ENCODE measurements at places on chromosomes 3 and 15.

- peaks cover 30% of the 10 kb centered on the region for H3K27me3 ChIP-seq
- DNase-seq, result no peak
- no peak within 1 kb of the TSS for H3K4me3 ChIP-seq
- no peak within 1 kb of the TSS for H3K27ac ChIP-seq
Measured at GRCh38 chr3:56468184-56469106, at the start of gene ERC2. ERC2 (minus strand) TSS chr3:56468467.

DNA sequence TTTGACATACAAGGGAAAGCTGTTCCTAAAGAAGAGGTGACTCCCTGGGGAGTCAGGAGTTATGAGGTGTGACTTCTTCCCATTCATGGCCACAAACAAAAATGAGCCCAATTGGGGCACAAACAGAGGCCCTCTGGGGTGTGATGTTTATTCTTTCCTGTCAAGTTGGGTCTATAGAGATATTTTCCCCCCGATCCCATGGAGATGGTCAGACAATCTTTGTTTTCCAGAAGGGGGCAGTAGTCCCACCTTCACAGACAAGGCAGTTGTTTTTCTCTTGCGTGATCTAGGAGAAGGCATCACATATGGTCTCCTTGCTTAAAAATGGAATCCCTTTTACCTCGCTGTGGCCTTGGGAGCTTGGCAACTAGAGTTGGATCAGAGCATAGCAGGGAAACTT lies 110.3 kb downstream of the MFSD1 start:
- no peaks in the 10 kb centered on the region for H3K27me3 ChIP-seq
- no peak for DNase-seq
- no peaks in the 10 kb centered on the region for H3K4me1 ChIP-seq

DNA sequence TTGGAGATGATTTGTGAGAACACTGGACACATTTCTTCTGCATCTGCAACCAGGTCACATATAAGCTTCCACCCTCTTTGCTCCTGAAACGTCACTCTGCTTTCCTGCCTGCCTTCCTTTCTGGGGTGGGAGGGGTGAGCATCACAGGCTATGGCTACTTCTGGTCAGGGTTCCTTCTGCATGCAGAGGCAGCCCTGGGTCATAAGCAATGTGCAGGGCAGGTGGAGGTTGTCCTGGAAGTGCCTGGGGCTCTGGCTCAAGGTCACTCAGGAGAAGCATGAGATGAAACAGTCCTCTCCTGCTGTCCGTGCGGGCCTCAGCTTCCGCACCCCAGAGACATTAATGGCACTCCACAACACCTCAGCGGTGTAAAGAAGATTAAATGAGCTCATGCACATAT lies 15.1 kb downstream of the SLC6A20 start:
- peaks cover 3% of the 10 kb centered on the region for H3K27me3 ChIP-seq
- H3K27ac ChIP-seq, result no peak overlapping the region
- no peak overlapping the region for H3K4me3 ChIP-seq
- no peak for DNase-seq
- H3K36me3 ChIP-seq, result no peaks in the 10 kb centered on the region

DNA sequence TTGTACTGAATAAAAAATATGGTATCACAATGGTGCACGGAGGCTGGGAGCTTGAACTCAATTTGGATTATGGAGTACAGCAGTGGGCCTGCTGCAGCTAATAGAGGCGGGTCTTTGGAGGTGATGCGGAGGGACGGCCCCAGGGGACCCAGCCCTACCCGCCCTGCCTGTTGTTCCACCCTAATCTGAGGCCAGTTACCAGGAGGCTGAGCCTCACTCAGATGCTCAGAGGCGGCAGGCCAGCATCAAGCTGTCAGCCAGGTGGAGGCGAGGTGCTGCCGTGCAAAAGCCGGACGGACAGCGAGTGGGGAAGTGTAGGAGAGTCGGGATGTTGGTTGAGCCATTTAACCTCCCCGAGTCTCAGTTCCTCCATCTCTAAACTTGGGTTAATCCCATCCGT lies 218.5 kb upstream of the RGMA start:
- H3K36me3 ChIP-seq, result no peaks in the 10 kb centered on the region
- no peak overlapping the region for H3K27ac ChIP-seq
- no peaks in the 10 kb centered on the region for H3K27me3 ChIP-seq
- H3K4me1 ChIP-seq, result no peaks in the 10 kb centered on the region
- no peak for DNase-seq

GRCh38 chr3:127002195-127003174 lies 19.6 kb downstream of the PLXNA1 start:
- H3K27me3 ChIP-seq, result no peaks in the 10 kb centered on the region
- peaks cover 36% of the 10 kb centered on the region for H3K4me1 ChIP-seq
- H3K27ac ChIP-seq, result peak overlapping the region; percentile 68
- peaks cover 5% of the 10 kb centered on the region for H3K36me3 ChIP-seq
- no peak overlapping the region for H3K4me3 ChIP-seq

GRCh38 chr15:64379216-64379960 lies 1.9 kb downstream of the PCLAF start:
- peak overlapping the region; percentile 69 for H3K4me3 ChIP-seq
- peaks cover 8% of the 10 kb centered on the region for H3K36me3 ChIP-seq
- no peak for DNase-seq

Data from thymus (tissue), 14 donors.